ENCODE measurements at places on chromosomes 11 and 22.

- no peak for DNase-seq
These were observed 53.0 kb downstream of the CWC15 start for GRCh38 chr11:94920311-94920710.

- no peak for DNase-seq
These were observed 2.3 kb upstream of the AIFM3 start for GRCh38 chr22:20964799-20965103.

DNA sequence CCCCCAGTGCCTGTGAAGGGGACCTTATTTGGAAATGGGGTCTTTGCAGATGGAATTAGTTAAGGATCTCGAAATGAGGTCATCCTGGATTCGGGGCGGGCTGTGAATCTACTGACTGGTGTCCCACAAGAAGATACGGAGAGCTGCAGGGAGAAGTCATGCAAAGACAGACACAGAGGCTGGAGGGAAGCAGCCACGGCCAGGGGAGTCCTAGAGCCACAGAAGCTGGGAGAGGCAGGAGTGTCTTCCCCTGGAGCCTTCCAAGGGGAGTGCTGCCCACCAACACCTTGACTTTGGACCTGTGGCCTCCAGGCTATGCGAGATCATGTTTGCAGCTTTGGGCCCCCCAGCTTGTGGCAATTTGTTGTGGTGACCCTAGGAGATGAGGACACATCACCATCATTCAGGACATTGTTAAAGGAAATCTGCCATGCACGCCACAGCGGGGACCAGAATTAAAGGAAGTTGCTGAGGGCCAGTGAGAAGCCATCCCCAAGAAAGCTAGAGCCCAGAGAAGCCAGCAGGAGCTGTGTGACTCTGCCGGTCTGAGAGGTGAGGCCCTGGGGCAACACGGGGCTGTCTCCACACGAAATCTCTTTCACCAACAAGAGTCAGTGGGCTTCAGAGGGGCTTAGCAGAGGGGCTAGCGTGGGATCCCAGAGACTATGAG lies 434.7 kb downstream of the BRD1 start:
- DNase-seq = no peak

- DNase-seq = no peak
These were observed 109.9 kb upstream of the CADM1 start for GRCh38 chr11:115613986-115614632.

GRCh38 chr11:71248251-71248570 lies 4.2 kb downstream of the SHANK2 start:
- DNase-seq = no peak

DNA sequence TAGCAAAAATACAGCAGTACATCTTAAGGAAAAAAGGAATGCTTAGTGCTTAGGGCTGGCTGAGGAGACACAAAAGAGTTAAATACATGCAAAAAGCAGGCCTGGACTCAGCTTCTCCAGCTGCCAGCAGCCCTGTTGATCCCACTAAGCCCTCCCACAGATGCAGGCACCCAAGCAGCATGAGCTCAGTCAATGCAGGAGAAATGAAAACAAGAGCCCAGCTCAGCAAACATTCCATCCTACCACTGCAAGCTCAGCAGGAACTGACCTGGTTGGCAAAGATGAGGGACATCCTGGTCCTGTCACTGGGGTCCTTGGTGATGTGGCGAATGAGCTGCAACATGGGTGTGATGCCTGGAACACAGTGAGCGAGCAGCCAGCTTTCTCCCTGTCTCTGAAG lies 5.8 kb downstream of the CYB5R2 start:
- DNase-seq = no peak

DNA sequence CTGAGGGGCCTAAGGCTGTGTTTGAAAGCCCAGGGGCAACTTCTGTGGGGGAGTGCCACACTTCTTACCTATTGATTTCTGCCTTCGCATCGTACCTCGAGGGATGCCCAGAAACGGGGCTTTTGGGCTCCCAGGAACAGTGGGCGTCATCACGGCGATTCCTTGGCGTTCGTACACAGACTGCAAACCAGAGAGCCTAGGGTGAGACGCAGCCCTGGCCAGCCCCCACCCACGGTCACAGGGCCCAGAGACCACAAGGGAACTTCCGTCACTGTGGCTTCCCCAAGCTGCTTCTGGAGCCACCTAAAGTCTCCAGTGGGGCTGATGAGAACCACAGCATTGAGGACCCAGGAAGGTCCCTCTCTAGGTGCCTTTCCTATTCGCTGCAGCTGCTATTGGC lies 91.9 kb downstream of the CTTN start:
- no peak for DNase-seq

GRCh38 chr11:11449327-11449726 lies 96.3 kb upstream of the CSNK2A3 start:
- no peak for DNase-seq

GRCh38 chr11:35675901-35676610 lies 13.5 kb downstream of the TRIM44 start:
- DNase-seq = peak; percentile 42

GRCh38 chr11:64014356-64014755 lies 21.4 kb upstream of the FLRT1 start:
- no peak for DNase-seq

DNA sequence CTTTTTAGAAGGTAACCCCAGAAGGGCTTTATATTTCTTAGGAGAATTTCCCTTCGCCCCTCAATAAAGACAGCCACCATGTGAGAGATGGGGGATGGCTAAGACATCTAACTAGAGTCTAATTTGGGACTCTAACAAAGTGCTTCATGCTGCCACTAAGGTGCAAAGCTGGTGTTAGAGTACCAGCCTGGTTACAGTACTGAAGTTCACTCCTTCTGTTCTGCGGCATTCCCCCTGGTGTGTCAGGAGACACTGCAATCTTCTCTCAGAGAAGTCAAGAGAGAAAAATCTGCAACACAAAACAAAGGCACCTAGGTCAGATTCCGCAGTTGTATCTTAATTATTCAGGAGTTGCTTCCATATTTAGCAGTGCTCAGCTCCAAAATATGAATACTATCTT lies 603.0 kb upstream of the CADM1 start:
- no peak for DNase-seq

DNA sequence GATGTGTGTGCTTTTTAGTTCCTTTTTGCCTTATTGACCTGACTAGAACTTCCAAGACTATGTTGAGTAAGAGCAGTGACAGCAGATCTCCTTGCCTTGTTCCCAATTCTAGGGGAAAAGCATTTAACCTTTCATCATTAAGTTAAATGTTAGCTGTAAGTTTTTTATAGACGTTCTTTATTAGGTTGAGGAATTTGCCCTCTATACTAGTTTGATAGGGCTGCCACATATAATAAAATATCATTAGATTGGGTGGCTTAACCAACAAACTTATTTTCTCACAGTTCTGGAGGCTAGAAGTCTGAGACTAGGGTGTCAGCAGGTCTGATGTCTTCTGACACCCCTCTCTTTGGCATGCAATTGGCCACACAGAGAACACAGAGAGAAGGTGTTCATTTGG lies 32.6 kb upstream of the B3GNT6 start:
- DNase-seq = no peak

GRCh38 chr11:94780432-94780831 lies 12.3 kb downstream of the AMOTL1 start:
- DNase-seq = no peak

GRCh38 chr11:73547706-73548595 lies 50.0 kb downstream of the FAM168A start:
- DNase-seq = no peak

DNA sequence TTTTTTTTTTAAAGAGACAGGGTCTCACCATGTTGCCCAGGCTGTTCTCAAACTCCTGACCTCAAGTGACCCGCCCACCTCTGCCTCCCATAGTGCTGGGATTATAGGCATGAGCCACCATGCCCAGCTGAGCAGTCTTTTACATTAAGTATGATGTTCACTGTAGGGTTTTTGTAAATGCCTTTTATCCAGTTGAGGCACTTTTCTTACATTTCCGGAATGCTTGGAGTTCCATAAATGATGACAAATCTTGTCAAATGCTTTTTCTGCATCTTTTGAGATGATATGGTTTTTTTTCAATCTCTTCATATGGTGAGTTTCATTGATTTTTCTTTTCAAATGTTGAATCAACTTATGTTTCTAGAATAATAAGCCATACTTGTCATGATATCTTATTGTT lies 29.4 kb upstream of the CTTN start:
- DNase-seq = no peak

- DNase-seq = no peak
These were observed 101.6 kb downstream of the CCDC81 start for GRCh38 chr11:86476109-86476861.

DNA sequence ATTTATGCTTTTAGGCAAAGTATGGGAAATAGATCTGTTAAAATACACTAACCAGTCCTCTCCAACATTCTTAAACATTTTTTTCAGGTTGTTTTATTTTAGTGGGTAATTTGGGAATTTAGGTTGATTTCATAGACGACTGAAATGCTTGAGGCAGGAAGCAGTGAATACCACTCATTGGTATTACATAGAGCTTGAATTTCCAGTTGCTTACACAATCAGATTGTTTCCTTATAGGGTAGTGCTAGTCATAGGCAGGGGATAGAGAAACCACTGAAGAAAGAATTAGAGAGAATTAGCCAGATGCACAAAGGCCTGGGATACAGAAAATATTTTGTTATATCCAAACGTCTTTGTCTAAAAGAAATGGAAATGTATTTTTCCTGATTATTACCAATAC lies 23.9 kb upstream of the LYVE1 start:
- no peak for DNase-seq

GRCh38 chr22:29973269-29973668 lies 90.3 kb downstream of the MTMR3 start:
- DNase-seq = no peak

DNA sequence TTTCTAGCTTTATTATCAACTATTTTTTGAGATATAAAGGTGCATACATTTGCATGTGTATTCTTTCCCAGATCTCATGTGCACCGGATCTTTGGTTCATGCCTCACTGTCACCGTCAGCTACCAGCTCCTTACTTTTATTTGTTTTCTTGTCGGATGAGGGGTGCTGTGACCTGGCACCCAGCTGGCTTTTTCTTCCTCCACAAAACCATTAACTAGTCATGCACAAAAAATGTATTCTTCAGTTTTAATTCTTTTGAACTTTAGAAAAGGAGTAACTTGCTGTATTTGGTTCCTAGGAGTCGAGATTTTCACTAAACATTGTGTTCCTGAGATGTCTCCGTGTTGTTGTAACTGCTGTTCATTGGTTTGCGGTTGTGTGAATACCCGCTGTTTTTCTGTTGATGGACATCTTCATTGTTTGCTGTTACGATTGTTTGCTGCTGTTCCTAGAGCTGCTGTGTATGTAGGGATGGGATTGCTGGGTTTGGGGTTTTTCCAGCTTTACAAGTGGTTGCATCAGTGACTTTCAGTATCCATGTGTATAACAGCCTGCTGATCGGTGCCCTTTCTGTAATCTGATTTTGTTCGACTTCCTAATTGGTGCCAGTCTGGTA lies 39.4 kb downstream of the MOV10L1 start:
- no peak for DNase-seq

DNA sequence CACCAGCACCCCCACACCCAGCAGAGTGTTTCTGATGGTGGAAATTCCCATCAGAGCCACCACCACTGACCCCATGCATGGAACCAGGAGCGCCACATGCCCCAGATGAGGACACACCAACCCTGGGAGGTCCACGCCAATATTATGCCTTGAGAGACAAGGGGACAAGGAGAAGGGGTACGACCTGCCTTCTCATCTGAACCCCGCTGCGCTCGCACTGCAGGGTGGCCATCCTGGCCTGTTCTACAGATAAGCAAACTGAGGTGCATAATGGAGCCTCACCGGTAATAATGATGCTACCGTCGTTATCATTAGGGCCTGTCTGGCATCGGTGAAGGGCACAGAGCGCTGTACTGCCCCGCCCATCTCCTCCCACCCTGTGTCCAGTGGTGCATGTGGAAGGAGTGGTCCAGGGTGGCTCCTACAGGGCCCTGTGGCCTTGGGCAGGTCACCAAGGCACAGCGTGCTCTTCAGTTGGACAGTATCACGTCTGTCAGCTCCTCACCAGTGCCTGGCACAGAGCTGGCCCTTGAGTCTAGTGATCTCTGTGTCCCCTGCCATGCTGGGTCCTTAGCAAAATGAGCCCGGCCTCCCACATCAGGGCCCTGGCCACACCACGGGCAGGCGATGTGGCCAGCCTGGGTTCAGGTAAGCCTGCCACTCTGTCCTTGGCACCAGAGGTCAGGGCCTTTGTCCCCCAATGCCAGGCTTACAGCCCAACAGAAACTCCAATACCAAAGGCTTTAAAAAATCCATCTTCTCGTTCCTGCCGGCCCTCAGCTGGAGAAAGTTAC lies 92.2 kb downstream of the PHF21B start:
- no peak for DNase-seq

- DNase-seq = no peak
These were observed 10.5 kb upstream of the MCHR1 start for GRCh38 chr22:40668611-40669411.

DNA sequence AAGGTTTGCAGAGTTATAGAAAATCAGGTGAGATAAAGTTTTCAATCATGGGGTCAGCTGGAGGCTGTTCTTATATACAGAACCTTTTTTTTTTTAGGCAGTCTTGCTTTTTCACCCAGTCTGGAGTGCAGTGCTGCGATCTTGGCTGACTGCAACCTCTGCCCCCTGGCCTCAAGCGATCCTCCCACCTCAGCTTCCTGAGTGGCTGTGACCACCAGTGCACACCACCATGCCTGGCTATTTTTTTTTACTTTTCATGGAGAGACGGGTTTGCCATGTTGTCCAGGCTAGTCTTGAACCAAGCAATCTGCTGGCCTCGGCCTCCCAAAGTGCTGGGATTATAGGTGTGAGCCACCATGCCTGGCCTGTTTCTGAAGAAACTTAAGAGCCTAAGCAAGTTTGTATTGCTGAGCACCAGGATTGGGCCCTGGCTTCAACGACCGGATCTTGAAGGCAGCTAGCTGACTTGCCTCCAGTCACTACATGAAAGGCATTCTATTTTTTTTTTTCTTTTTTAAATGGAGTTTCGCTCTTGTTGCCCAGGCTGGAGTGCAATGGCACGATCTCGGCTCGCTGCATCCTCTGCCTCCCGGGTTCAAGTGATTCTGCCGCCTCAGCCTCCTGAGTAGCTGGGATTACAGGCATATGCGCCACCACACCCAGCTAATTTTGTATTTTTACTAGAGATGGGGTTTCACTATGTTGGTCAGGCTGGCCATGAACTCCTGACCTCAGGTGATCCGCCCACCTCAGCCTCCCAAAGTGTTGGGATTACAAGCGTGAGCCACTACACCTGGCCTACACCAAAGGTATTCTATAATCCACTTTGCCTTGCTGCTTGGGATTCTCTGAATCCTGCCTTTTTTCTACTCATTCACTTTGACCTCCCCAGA lies 7.6 kb downstream of the XBP1 start:
- no peak for DNase-seq

GRCh38 chr22:41021613-41022454 lies 70.6 kb upstream of the EP300 start:
- DNase-seq = no peak
